ENCODE measurements at places on chromosomes 1 and 21.
A peak's percentile ranks its signal among the peaks of the same experiment; 100 is the strongest.

DNA sequence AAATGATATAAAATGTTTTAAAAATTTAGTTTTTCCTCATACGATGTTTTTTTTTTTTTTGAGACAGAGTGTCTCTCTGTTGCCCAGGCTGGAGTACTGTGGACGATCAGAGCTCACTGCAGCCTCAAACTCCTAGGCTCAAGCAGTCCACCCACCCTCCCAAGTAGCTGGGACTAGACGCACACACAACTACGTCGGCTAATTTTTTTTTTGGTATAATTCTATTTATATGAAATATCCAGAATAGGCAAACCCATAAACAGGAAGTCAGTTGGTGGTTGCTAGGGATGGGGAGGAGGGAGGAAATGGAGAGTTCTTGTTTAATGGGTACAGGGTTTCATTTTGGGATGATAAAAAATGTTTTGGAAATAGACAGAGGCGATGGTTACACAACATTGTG lies 56.5 kb downstream of the WARS2 start:
- DNase-seq: no peak

DNA sequence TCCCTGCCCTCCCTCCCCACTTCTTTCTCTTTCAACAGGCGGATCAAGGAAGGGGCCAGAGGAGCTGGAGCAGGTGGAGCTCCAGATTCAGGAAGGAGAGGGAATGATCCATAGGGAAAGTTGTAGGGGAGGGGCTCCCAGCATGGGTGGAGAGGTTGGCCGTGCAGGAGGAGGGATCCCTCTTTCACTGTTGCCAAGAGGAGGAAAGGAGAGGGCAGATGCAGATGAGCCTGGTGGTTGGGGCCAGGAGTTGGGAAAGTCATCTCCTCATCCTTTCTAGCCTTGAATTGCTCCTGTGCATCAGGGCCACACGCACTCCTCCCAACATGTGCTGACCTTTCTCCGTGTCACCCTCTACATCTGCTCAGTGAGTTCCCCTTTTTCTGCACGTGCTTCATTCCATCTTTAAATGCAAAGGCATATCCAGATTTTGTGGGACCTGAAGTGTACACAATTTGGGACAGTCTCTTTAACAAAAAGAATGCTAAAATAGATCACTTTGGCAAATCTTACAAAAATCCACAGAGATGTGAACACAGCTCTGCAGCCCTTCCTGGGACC lies 32.4 kb downstream of the ZBTB18 start:
- DNase-seq: no peak

DNA sequence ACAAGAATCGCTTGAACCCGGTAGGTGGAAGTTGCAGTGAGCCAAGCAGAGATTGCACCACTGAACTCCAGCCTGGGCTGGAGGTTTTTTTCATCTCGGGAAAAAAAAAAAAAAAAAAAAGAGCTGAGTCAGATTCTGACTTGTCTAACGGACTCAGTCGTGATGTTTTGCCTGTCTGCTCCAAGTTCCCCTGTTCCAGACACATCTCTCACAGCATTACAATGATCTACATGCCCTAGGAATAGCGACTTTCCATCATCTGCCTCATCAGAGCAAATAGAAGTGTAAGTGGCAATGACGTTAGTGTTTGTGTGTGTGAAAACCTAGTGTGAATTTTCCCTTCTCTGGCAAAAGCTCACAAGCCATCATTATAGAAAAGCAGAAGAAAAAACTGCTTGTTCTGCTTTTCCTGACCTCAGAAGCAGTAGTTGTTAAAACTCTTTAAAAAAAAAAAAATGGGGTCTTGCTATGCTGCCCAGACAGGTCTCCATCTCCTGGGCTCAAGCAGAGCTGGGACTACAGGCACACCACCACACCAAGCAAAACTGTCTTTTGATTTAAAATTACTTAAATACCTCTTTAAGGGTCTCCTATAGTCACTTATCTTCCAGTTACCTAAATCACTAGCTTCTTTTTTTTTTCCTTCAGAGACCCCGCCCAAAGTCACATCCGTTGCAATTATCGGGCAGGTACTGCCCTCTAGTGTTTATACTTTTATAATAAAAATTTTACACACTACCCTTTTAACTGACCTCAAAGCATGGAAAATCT lies 37.3 kb downstream of the PLEKHO1 start:
- DNase-seq: peak; percentile 58

DNA sequence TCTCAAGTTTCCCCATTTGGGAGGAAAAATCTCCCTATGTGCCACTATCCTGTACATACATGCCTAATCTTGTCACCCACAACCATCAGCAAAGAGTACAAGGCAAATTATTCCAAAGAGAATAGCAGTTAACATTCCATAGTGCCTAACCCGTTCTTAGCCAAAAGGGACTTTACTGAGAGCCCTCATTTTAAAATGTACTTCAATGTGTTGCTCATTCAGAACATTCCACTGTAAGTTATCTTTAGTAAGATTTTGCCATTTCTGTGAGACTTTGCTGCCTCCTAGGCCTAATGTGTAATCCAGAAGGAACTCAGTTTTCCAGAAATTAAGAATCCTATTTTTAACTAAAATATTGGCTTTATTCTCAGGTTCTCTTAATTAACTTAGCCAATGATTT lies 11.3 kb upstream of the MRPL55 start:
- no peak for DNase-seq

- DNase-seq: no peak
Observed at GRCh38 chr1:228149406-228150119, at the start of gene GJC2. Gene GJC2 (plus strand): TSS chr1:228149930. CDS start chr1:228157759, 7,829 bp downstream.

Measured in germinal center (tissue), 1 donor.